HCT116 (cell line): ENCODE measurements at places on chromosomes 7 and 10.

- DNase-seq: no peak
Observed at GRCh38 chr7:82623812-82624211, 180.2 kb upstream of the CACNA2D1 start.

GRCh38 chr7:140176122-140176701, 571 bp downstream of the KDM7A start:
- no peak for DNase-seq

GRCh38 chr10:97873569-97873968, 23.9 kb downstream of the GOLGA7B start:
- no peak for DNase-seq

DNA sequence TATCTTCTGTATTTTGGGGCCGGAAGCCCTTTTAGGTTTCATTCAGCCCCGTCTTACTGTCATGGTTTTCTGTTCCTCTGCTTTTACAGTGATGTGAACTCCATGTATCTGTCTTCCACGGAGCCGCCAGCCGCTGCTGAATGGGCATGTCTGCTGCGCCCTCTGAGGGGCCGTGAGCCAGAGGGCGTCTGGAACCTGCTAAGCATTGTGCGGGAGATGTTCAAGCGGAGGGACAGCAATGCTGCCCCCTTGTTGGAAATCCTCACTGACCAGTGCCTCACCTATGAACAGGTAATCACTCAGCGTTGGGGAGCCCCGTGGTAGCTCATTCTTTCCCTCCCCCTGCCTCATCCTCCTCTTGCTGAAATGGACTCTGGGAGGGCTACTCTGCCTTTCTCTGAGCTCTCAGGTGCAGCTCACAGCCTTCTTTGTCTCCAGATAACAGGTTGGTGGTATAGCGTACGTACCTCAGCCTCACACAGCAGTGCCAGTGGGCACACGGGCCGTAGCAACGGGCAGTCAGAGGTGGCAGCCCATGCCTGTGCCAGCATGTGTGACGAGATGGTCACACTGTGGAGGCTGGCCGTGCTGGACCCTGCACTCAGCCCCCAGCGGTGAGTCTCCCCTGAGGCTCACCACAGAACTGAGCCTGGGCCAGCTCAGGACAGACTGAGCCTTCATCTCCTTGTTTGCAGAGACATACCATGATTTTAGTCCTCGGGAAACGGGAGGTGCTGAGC, 5.7 kb downstream of the ZSWIM8 start:
- no peak for DNase-seq

- no peak for DNase-seq
Observed at GRCh38 chr7:132337450-132338080, 238.7 kb downstream of the PLXNA4 start.

- no peak for DNase-seq
Observed at GRCh38 chr10:22027364-22028238, 24.1 kb upstream of the DNAJC1 start.

GRCh38 chr7:149093228-149093627, 2.7 kb upstream of the ZNF786 start:
- no peak for DNase-seq

DNA sequence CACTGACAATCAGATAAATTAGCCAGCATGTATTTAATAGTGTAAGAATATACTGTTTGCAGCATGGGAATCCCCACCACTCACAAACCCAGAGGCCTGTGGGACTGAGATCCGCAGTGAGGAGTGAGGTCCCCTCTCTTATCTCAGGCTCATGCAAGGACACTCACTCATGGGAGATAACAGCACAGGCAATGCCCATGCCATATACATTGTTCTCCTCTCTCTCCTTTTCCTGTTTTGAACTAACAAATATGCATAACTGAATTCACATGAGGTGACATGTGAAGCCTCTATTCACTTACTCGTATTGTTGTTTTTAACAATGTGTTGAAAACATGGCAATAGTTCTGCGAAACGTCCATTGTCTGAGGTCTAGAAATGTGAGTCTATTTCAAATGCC, 230.5 kb downstream of the ARHGAP21 start:
- DNase-seq: no peak

DNA sequence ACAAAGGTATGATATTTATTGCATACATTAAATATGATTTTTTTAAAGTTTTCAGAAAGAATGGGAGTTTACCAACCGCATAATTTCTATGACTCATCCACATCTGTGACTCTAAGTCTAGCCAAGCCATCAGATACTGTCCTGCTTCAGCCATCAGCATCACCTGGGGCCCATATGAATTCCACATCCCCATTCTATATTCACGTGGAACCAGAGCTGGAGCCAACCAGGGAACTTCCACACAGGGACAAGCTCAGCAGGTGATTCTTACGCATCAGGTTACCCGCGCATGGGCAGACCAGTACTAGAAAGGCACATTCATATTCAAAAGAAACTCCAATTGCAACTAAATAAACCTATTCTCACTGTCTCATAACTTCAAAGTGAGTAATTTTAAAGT, 817.7 kb upstream of the IGFBP3 start:
- no peak for DNase-seq

GRCh38 chr7:147765301-147765700, 825.3 kb upstream of the C7orf33 start:
- DNase-seq: no peak

DNA sequence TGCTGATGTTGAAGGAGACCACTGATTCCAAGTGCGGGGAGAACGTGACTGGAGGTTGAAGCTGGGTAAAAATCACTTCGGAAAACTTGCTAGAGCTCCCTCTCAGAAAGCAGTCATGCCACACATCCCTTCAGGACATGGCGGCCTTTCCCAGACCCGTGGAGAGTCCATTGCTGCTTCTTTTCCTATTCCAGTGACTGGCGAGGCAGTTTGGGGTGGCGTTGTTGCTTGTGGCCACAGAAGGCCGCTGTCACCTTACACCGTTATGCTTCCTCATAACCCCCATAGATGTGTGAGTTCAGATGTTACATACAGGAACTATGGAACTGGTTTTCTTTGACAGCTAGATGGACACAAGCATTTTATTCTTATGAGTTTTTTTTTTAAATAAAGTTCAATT, 235.6 kb upstream of the POM121L12 start:
- DNase-seq: no peak
